NCI-H69 (cell line): ENCODE measurements at places on chromosomes 4 and X.

- DNase-seq = peak; percentile 26
Observed at GRCh38 chrX:126985981-126986380, 166.5 kb downstream of the PRR32 start.

- no peak for DNase-seq
Observed at GRCh38 chr4:2852481-2852921, 8.9 kb downstream of the ADD1 start.

GRCh38 chr4:845233-845835 lies 19.4 kb upstream of the CPLX1 start:
- no peak for DNase-seq

DNA sequence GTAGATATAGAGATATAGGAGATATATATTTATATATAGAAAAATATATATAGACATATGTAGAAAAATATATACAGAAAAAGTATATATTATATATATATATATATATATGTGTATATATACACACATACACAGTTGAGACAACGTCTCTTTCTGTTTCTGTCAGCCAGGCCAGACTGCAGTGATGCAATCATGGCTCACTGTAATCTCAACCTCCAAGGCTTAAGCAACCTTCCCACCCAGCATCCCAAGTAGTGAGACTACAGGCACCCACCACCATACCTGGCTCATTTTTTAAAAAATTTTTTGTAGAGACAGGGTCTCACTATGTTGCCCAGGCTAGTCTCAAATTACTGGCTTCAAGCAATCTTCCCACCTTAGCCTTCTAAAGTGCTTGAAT lies 426.3 kb downstream of the GPM6A start:
- no peak for DNase-seq

DNA sequence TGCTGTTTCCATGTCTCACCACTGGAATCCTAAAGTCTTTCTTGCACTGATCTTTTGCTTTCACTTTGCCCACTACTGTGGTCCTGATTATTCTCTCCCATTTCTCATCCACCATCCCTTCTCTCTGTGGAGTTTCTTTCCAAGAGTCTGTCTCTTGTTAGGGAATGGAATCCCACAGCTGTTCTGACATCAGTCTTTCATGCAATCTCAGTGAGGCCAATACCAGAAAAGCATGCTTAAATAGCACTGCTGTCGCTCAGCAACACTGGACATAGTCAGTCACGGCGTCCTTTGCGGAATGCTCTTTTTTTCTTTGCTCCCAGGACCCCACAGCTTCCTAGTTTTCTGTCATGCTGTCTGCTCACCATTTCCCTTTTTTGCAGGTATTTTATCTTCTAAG lies 20.1 kb downstream of the SLITRK4 start:
- no peak for DNase-seq

DNA sequence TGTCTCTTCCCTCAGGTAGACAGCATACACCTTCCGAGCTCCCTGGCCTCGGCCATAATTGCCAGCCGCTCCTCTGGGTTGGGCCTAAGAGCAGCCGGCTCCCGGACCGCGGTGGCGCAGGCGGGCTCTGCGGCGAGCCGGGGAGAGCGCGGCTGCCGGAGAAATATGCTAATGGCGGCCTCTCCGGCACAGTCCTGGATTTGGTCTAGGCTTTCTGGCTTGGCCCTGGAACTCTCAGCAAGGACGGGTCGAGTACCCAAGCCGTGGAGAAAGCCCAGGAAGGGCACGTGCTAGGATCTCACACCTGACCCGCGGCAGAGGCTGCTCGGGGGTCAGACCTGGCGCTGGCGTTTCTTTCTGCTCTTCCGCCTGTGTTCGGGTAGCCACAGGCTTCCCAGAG lies 18.6 kb upstream of the ZIC3 start:
- no peak for DNase-seq

DNA sequence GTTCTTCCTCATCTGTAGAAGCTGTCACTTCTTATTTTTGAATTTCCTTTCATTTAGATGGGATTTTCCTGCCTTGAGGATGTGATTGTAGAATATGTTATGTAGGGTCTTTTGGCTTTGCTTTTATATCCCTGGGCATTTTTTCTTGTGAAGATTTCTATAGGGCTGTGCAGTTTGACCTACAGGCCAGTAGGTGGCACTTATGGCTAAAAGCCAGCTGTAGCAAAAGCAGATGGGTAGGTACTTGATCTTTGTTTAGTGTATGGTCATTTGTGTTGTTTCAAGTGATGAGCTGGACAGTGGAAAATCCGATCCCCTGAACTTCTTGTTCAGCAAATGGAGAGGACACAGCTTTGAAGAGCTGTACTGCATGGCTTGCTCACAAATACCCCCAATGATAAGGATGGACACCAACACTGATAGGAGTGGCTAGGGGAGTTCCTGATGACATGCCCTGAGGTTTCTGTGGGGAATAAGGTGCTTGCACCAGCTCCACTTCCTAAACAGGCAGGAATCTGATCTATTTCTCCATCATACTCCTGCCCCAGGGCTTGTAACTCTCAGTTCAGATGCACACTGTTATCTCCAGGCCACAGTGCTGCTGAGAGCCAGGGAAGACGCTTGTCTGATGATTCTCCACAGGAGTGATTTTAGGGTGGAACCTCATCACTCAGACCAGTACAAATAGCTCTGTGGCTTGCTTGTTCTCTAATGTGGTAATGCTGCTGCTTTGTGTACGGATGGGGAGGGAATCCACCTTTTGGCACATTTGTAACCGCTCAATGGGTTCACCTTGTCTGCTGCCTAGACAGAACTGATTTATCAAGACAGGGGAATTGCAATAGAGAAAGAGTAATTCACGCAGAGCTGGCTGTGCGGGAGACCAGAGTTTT lies 417.1 kb upstream of the MAGEB16 start:
- peak; percentile 3 for DNase-seq

- peak; percentile 61 for DNase-seq
Observed at GRCh38 chrX:153924149-153924861, 1.8 kb downstream of the ARHGAP4 start.

DNA sequence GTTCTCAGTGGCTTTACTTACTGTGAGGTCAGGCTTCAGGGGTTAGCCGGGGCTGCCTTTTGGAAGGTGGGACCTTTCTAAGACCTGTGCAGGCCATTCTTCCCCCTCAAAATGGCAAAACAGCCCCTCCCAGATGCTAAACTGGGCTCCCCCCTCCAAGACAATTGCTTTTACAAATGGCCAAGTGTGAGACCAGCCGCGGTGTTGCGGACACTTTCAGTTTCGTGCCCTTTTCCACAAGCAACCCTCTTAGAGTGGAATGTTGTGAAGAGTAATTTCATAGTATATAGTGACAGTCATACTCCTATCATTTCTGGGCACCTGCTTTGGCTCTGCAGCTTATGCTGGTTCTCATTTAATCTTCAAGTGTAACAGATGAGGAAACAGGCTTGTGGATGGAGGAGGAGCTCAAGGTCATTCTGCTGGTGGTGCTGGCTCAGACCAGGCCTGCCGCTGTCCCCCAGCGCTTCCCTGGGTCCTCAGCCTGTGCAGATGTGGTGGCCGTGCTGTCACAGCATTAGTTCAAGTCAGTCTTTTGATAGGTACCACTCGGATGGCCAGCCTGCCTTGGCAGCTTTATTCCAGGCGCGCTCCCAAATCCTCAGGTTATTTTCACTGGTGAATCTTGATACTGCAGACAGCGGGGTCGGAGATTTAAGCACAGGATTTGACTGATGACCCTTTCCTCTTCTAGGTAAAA lies 55.0 kb upstream of the TADA2B start:
- no peak for DNase-seq

GRCh38 chr4:136400829-136401228 lies 1131.5 kb downstream of the PCDH18 start:
- peak; percentile 11 for DNase-seq

DNA sequence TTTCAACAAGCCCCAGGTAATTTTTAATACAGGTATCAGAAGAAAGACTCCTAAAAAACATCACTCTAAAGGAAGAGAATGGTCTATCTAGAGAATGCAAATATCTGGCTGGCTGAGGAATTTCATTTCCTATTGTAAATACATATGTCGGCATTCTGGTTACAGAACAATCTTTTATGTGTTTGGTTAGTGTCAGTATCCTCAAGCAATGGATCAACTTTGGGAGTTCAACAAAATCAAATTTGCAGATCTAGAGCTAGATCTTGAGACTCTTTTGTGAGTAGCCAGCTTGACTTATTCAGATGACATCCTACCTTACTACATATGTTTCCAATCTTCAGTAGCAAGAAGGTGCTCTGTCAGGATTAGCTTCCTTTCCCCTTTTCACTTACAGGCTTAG lies 145.1 kb downstream of the BTC start:
- DNase-seq = no peak

DNA sequence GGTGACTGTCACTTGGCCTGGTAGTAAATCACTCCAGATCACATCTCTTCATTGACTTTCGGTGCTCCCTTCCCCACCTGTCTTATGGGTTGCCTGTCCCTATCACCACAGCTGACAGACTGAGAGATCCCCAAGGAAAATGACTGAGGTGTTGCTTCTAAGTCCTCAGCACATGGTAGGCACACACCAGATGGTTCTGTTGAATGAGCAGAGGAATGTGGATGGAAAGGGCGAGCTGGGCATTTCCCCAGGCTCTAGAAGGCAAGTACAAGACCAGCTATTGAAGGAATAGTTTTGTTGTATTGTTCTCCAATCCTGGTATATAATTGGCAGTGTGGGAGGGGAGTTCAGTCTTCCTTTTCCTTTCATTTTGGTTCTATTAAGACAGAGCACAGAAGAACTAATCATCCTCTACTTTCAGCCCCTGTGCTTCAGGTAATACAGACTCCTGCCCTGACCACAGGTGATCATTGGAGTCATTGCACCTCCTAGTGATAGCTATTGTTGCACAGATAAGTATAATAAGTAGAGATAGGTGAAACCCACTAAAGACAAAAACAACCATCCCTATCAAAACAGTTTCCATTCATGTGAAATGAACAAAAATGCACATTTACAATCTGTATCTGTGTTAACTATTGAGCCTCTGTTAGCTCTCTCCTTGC lies 158.6 kb downstream of the TRAM1L1 start:
- DNase-seq = peak; percentile 6

DNA sequence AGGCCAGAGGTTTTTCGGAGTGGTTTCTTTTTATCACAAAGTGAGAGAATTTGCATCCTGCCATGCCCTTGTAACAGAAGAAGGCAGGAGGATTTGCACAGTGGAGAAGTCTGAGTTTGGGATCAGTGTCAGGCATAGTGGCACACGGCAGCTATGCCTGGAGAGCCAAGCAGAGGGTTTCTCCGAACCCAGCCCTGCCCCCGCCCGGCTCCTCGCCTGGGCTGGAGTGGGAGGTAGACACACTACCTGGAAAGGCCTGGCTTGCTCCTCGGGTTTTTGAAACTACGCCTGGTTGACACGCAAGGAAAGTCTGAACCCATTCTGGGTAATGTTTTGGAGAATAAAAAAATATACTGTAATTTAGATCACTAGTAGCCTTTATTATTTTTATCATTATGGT lies 1653.6 kb upstream of the TENM3 start:
- no peak for DNase-seq

- no peak for DNase-seq
Observed at GRCh38 chr4:13920111-13920875, 292.8 kb upstream of the BOD1L1 start.

DNA sequence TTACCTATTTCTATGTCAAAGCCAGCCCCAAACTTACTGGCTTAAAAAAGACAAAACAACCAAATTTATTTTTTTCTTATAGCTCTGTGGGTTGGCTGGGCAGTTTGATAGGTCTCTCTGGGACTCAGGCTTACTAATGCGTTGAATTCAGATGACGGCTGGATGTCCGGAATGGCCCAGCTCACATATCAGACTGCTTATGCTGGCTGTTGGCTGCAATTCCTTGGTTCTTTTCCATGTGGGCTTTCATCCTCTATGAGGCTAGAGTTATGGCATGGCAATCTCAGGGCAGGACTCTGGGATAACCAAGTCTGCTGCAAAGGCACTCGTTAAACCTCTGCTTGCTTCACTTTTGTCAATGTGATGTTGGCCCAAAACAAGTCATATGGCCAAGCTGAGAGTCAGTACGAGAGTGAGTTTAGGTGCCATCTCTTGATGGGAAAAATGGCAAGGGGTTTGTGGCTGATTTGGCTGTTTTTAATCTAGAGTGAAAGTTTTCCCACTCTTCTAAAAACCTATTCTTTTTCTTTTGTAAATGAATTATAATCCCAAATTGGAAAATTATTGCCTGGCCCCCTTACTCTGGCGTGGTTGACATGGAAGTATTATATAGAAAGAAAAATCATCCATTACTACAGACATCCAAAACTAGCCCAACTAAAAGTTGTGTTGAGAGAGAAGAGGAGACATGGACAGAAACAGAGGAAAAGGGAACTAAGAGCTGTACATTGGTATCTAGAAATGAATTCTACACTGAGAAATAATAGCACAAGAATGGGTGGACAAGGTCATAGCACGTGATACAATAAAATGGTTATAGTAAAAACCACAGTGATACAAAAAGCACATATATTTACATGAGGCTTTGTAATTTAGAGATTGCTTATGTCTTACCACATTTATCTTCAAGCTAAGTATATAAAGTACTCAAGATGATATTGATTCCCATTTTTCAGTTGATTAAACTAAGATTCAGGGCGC lies 6.6 kb downstream of the PRIMPOL start:
- DNase-seq = no peak

DNA sequence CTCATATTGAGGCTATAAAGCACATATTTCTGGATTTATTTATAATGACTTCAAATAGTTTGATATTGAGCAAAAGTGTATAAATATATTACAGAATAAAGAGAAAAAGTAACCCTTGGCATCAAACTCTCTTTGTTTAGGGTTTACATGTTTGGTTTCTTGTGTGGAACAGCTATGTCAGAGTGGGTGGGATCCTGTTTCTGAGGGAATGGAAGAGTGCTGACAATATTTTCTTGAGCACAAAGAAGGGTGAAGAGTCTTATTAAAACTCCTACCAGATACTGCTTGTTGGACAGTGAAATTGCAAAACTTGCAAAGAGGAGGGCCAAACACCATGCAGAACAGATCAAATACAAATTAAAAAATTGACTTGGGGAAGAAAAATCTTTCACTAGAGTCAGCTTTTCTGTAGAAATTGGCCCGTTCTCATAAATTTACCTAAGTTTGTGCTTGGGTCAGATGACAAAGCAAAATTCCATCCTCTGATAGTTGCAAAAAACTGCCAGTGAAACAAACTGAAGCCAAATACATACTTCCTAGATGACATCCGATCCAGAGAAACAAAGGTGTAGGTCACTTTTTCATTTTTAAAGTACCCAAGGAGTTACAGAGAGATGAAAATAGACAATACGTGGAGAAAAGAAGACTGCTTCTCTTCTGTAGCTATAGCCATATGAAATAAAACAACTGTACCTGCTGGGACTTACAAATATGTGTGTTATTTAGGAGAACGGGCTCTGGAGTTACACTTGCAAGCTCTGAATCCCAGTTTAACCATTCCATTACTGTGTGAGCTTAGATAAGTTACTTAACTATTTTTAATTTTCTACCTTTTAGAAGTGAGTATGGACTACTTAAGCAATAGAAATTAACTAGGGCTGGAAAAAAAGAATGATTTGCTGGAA lies 133.3 kb downstream of the MAML3 start:
- DNase-seq = no peak

- DNase-seq = no peak
Observed at GRCh38 chr4:53194727-53195126, 171.1 kb downstream of the SCFD2 start.

DNA sequence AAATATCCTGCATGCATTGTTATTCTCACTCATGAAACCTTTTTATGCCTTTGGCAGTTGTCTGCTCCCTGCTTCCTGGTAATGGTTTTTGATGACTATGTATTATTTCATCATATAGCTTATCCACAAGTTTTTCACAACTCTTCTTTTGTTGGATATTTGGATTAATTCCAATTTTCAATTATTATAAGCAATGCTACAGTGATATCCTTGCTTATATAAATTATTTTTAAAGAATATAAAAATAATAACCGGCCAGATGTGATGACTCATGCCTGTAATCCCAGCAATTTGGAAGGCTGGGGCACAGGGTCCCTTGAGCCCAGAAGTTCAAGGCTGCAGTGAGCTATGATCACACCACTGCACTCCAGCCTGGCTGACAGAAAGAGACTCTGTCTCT lies 47.0 kb downstream of the ASIC5 start:
- DNase-seq = no peak
